ENCODE measurements at places on chromosomes 2 and 18.

- no peak for DNase-seq
Observed at GRCh38 chr18:30177056-30177455, 865.5 kb downstream of the DSC3 start.

- no peak for DNase-seq
Observed at GRCh38 chr2:85421260-85422071, 3.0 kb downstream of the SH2D6 start.

- no peak for DNase-seq
Observed at GRCh38 chr2:65999103-65999502, 435.8 kb upstream of the MEIS1 start.

- DNase-seq: peak; percentile 58
Observed at GRCh38 chr2:233059797-233060500, at the start of gene INPP5D. Gene INPP5D, plus strand, starts transcription at chr2:233060342. Its CDS starts 137 bp downstream, at chr2:233060479.

DNA sequence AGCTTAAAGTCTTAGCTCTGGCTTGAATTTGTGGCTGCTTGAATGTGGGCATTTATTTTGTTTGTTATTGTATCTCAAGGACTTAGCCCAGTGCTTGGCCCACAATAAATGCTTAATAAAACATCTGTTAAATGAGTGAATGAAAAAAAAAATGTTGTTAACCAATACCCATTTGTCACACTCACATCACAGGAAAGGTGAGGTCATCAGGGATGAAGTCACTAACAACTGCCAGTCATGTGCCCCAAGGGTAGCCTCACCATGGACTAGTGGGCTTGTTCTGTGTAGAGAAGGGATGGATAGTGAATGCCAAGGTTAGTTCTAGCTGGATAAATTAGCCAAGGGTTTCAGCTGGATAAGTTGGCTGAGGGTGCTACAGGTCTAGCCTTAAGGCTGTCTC lies 3.0 kb downstream of the NRBP1 start:
- no peak for DNase-seq

DNA sequence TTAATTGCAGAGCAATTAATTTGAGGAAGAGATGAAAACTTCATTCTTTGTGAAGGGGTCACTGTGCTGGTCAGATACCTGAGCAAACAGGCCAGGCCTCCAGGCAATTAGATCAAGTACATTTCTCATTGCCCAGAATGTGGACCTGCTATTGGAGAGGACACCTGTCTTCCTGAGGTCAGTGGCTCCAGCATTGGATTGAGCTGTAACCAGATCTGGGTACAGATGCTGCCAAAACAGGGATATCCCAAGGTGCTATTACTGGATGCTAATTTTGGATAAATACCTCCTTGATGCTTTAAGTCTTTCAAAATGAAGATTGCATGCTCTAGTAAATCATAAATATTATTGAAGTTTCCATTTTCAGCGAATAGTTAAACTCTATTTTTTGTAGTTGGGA lies 131.5 kb downstream of the FAM161A start:
- no peak for DNase-seq

DNA sequence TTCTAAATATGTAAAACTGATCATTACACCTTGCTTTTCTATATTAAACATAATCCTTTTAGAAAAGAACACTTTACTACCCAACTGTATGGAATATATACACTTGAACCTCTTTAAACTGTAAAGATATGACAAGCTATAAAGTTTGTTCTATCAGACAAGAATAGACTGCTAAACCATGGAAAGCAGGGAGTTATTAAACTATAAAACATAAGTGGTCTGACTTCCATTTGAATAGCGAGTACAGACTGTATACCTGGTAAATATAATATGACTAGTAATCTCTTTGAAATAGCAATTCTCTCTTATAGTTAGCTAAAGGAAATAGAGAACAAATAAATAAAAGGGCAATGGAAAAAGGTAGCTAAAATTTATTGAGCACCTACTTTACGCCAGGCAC lies 125.7 kb downstream of the PRKRA start:
- DNase-seq: no peak

DNA sequence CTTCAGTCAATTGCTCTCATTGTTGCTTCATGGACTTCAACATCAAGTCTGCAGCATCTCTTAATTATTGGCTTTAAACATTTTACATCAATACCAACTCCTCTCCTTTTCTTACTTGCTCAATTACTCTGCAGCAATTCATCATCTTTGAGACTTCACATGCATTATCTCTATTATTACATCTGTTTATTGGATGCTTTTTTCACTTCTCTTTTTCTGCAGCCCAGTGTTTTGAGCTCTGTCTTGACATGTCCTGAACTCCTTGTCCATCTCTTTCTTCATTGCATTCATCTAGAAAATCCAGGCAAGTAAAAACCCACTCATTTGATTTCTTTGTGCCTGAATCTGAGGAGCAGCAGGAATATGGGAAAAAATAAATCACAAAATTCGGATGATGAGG lies 647.9 kb downstream of the PLCL1 start:
- no peak for DNase-seq

- peak; percentile 52 for DNase-seq
Observed at GRCh38 chr2:145199042-145199441, 679.1 kb upstream of the ZEB2 start.

- no peak for DNase-seq
Observed at GRCh38 chr2:238344035-238344434, 23.7 kb downstream of the TRAF3IP1 start.

- DNase-seq: no peak
Observed at GRCh38 chr18:23523429-23524212, 20.3 kb downstream of the RMC1 start.

- DNase-seq: no peak
Observed at GRCh38 chr2:40120026-40120425, 331.9 kb downstream of the SLC8A1 start.

DNA sequence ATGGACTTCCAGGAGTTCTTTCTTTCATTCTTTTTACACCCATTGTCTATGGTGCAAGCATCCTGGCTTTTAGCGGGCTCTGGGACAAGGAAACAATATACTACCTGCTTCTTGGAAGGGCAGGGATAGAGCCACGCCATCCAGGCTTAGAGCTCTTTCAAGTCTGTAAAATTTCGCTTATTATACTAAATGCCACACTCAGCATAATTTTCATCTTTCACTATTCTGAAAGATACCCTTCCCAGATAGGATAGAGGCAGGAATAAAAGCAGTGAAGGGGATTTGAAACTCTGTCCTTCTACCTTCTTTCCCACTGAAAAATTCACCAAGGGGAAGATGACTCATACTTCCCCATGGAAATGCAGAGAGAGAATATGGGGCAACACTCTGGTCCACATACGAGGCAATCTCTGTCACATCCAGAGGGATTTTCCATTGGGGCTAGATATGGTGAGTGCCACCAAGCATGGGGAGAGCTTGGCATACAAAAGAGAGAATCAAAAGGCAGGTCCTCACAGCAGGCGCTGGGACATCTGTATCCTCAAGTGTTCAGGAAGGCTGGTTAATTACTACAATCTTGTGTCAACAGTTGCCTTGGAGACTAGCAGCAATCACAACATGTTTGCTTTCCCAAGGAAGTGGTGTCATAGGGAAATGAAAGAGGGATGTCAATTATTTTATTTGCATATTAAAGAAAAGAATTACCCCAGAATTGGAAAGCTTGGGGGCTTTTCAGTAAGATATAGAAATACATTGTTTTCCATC lies 127.6 kb downstream of the TDRD15 start:
- DNase-seq: no peak

DNA sequence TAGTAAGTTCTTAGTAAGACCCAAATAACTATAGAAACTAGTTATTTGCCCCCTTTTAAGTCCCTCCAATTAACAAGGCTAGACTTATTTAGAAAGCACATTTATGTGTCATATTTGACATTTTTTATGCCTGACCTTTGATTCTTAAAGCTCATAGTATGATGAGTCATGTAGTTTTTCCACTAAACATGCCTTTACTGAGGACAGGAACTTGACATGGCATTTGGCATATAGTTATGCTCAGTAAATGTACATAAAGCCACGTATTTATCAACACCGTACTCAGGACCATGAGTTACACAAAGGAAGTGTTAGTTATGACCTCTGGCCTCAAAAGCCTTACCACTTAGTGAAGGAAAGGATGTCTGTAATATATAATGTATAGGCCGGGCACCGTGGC lies 78.9 kb downstream of the GNAL start:
- no peak for DNase-seq

GRCh38 chr2:160584972-160585494 lies 91.4 kb upstream of the RBMS1 start:
- DNase-seq: no peak

GRCh38 chr2:216735668-216736067 lies 40.3 kb upstream of the IGFBP5 start:
- DNase-seq: no peak
